ENCODE measurements at places on chromosomes 11 and 22.

- DNase-seq, result no peak
These were observed 26.2 kb downstream of the MTMR2 start for GRCh38 chr11:95897731-95898130.

- DNase-seq, result no peak
These were observed 6.5 kb downstream of the MTFP1 start for GRCh38 chr22:30432096-30432495.

DNA sequence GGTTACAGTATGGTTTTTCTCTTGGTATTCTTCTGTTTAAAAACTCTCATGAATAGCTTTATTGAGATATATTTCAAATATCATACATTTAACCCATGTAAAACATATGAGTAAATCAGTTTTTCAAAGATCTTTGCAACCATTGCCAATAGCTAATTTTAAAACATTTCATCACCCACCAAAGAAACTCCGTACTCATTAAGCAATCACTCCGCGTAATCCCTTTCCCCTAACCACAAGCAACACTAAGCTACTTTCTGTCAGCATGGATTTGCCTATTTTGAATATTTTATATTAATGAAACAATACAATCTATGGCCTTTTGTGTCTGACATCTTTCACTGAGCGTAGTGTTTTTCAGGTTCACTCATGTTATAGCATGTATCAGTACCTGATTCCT is 697.9 kb upstream of the ANO5 start:
- no peak for DNase-seq

GRCh38 chr11:23620617-23621016 is 760.3 kb upstream of the CCDC179 start:
- DNase-seq, result no peak

GRCh38 chr11:808427-809286 is 1.1 kb upstream of the RPLP2 start:
- DNase-seq, result no peak

DNA sequence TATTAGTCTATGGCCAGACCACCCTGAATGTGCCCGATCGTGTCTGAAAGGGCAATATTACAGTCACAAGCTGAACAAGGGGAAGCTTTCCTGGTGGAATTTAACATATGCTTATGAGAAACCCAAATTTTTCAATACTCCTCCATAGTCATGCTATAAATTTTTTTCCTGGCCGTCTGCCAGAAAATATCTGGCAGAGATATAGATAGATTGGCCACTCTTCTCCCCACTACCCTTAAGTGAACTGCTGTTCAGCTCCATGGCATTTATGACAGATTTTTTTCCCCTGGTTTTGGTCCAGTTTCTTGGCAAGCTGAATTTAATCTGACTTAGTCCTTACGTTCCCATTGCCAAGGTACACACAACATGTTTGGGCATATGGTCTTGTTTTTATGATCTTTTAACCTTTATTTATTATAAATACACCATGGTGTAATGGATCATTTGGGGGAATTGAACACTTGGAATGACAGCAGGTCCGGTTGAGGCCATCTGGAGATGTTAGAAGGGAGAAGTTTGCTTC is 328.5 kb downstream of the CNTN5 start:
- no peak for DNase-seq

- DNase-seq, result no peak
These were observed 51.5 kb downstream of the FAM181B start for GRCh38 chr11:82682003-82682751.

DNA sequence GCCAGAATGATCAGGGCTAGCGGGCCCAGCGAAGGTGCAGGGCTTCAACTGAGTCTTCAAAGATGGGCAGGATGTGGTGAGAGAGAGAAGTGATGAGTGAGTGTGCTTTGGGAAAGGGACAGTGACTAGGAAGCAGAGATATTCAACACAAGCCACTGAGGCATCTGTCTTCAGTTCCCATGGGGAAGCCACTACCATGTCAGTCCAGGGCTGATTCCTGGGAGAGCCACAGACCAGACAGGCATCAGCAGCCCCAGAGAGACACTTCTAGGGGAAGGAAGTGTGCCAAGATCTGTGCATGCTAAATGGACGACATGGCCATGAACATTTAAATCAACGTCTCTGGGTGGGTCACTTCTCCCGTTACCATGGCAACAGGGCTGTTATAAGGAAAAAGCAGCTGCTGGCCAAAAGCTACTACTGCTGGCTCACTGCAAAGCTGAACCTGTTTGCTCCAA is 28.5 kb downstream of the P4HA3 start:
- no peak for DNase-seq

DNA sequence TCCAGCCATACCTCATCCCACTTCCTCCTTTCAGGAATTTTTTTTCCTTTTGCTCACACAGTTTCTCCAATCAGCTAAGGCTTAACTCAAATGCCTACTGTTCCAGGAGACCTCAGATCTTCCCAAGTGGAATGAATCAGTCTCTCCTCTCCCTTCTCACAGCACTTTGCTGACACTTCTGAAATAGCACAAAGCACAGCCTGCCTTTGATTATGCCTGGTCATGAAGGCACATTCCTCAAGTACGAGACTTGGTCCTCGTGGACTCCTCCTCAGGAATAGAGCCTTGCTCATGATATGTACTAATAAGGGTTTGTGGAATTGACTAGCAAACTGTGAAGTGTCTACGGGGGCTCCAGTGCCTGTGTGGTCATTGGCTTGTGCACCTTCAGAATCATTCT is 176.7 kb upstream of the TENM4 start:
- DNase-seq, result no peak

DNA sequence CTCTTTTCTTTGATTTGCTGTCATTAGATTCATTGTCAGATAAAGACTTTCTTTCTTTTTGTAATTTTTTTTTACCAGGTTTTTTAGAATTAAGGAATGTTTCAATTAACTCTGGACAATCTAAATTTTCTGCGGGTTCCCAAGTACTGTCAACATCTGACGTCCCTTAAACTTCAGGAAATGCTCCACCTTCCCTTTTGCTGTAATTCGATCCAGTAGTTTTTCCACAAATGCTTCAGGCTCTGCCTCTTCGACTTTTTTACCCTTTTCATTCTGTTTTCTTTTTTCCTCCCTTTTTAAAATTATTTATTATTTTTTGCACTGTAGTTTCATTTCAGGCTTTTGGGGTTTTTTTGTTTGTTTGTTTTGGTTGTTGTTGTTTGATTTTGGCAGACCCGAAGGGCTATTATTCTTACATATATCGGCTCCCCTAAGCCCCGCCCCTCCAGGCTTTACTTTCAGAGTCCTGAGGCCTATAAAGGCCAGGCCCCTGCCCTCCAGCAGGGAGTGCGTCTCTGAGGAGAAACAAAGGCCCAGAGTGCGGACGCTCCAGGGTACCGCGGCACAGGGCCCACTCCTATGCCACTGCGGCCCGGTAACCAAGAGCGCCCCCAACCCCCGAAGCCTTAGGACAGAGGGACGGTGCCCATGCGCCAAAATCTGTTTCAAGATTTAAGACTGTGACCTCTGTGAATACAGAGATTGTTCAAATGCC is 116.4 kb downstream of the TYR start:
- no peak for DNase-seq

DNA sequence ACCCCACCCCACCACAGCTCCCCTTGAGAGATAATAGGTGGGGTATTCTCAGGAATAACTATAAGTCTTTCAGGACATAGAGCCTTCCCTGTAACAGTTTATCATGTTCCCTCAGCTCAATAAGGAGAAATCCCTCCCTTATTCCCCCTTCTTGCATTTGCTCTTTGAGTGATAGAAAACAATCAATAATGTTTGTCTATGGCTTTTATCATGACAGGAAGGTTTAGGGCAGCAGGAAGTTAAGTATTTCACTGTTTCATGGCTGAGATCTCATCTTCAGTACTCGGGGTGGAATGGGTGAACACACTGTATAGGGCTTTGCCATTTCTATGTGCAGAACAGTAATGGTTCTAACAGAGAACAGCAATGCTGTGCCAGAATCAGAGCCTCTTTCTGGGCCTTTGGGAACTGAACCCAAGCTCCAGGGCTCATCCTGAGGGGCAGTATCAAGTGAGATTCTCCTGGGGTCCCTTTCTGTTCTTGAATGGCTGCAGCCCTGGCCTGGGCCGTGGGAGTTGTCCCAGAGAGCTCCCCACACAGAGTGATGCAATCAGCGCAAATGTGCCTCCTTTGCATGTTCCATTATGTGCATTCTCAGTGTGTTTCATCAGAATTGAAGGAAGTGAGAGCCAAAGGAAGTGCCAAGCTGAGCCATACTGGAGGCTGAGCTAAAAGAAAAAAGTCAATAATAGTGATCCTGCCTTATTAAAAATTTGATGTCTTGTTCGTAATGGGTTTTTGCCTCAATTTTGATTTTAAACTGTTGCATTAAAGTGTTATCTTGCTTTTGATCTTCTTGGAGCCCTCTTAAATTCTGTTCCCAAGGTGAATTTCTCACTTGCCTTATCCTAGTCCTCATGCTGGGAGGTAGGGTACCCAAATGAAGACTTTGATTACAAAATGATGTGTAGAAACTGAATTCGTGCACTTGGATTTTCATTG is 2.9 kb upstream of the CYP2R1 start:
- DNase-seq, result no peak

GRCh38 chr22:39926753-39927152 is 25.9 kb downstream of the GRAP2 start:
- no peak for DNase-seq

DNA sequence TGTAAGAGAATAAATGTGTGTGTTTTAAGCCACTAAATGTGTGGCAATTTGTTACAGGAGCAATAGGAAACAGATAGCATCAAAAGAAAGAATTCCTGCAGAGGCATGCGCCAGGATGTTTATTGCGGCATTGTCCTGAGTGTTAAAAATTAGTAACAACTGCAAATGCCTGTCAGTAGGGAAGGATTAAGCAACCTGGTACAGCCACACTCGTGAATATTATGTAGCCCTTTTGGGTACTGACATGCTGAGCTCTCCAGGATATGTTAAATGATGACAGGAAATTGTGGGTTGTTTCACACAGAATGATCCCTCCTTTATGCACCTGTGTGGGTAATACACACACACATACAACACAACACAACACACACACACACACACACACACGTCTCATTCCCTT is 69.7 kb upstream of the MYOD1 start:
- DNase-seq, result no peak

GRCh38 chr22:46054091-46055073 is 77.4 kb upstream of the WNT7B start:
- no peak for DNase-seq

DNA sequence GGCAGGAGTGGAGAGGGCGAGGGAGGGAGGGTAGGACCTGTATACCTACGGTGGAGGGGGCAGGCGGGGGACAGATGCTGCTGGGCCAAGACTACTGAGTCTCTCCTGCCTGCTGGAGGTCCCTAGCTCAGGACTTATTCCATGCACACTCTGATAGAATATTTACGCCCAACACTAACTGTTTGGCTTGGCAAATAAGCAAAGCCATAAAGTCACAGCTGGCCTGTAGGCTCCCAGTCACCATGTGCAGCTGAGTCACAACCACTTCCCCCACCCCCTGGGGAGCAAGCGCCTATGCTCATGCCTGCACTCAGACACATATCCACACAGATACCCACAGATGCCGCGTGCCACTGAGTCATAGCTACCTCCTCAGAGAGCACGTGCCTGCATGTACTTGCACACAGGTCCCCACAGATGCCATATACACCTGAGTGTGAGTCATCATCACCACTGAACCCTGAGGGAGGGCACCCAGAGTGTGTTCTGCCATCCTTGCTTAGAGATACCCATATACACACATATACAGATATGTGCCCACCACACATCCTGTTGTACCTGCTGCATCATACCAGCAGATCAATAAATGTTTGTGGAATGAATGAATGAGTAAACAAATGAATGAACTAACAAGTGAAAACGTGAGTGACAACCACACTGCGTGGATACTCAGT is 95.8 kb downstream of the SWAP70 start:
- DNase-seq, result no peak

GRCh38 chr11:73281201-73281741 is 9.1 kb downstream of the P2RY6 start:
- no peak for DNase-seq

- no peak for DNase-seq
These were observed 85.0 kb upstream of the RCN1 start for GRCh38 chr11:32005786-32006416.

- DNase-seq, result no peak
These were observed 44.9 kb downstream of the OSBPL5 start for GRCh38 chr11:3120071-3120792.

DNA sequence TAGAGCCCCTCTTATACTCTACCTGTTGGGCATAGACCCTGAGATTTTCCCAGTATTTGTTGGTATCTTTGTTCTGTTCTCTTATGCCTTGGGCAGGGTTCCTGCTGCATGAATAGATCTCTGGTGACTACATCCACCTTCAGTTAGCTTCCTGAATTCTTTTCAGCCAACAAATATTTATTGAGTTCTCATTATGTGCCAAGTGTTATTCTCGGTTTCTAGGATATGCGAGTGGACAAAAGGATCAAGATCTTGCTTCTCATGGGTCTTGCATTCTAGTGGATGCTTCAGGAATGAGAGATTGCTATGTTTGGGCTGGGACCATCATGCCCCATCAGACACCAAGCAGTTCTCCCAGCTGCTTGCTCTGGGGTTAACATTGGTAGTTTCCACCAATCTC is 340.0 kb downstream of the METTL15 start:
- no peak for DNase-seq

GRCh38 chr22:20126284-20127029 is 5.1 kb upstream of the ZDHHC8 start:
- DNase-seq, result no peak

- no peak for DNase-seq
These were observed 69.3 kb downstream of the UVRAG start for GRCh38 chr11:75884321-75884720.

GRCh38 chr22:46036558-46037408 is 59.8 kb upstream of the WNT7B start:
- DNase-seq, result no peak

GRCh38 chr11:85845124-85845631 is 10.0 kb upstream of the CCDC83 start:
- no peak for DNase-seq

DNA sequence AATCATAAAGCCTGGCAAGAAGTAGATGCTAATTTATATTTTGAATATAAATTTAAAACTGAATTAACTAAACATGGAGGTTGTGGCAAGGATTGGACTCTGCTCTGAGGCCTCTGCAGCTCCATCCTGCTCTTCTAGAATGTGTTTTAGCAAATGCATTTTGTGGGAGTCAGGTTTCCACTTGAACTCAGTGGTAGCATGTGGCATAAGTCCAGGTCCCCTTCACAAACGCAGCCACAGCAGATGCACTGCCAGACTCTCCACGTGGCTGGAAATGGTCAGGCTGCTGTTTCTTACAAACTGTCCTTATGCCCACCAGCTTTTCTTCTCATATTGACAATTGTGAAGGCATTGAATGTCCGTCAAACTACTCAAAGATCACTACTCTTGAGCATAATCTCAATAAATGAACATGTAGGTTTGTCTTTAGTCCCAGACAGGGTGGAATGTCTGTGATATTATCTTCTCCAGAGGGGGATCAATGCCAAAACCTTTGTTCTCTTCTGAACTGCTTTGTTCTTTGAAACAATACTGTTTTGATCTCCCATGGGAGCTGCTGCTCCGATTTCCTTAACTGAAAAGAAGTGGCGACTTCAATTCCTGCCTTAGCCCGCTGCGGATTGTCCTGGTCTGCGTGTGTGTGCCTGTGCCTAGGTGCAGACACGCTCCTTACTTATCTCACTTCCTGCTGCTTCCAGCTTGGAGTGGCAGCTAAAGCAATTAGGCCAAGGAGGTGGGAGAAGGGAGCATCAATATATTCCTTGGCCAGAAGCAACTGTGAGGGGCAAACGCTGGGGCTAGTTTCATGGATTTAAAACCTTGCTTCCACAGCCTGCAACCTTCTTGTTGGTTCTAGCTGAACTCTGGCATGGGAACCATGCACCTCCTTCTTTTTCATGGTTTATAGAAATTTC is 24.2 kb downstream of the EIF4G2 start:
- DNase-seq, result peak; percentile 85

Measured in DMS79 (cell line).